ENCODE measurements at places on chromosomes 2 and 18. TPM values are rescaled to one million over a fixed set of nuclear protein-coding genes. Genes with fewer than 3 reads are reported as not detected.

- no peak for DNase-seq
These were observed 184.4 kb downstream of the FHOD3 start for GRCh38 chr18:36481935-36482334.

DNA sequence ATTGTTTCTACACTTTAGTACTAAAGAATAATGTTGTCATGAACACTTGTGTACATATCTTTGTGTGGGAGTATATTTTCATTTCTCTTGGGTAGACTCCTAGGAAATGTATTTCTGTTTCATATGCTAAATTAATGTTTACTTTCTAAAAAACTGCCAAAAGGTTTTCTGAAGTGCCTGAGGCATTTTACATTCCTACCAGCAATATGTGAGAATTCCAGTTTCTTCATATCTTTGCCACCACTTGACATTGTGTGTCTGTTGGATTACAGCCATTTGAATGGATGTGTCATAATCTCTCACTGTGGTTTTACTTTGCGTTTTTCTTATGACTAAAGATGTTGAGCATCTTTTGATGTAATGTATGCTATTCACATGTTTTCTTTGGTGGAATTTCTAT, 428.2 kb upstream of the KCNH7 start:
- DNase-seq = peak; percentile 50

DNA sequence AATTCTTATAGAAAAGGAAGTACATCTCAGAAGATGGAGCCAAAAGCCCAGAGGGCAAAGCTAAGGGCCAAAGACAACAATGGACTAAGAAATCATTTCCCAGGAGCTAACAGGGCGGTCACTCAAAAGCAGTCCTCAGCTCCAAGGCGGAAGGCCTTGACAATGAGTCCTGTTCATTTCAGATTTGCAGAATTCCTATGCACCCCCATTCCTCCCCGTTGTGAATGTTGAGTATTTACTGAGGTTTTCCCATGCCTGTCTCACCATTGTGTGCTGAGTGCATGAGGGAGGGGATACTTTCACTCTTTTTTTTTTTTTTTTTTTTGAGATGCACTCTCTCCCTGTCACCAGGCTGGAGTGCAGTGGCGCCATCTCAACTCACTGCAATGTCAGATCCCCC, 18.8 kb upstream of the DTNB start:
- DNase-seq = peak; percentile 72

DNA sequence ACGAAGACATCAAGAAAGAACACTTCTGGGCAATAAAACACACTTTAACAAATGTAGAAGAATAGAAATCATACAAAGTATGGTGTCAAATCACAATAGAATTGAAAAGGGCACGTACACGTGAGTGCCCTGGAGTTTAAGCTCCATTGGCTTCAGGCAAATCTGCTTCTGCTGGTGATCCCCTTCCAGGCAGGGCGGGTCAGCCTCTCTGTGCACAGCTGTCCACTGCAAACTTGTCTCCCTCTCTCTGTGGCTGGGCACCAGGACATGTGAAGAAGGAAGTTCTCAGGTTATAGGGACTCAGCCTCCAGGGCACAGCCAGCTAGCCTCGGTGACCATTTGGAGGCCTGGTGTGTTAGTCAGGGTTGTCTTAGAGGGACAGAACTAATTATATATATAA, 66.0 kb downstream of the ST3GAL5 start:
- DNase-seq = no peak

DNA sequence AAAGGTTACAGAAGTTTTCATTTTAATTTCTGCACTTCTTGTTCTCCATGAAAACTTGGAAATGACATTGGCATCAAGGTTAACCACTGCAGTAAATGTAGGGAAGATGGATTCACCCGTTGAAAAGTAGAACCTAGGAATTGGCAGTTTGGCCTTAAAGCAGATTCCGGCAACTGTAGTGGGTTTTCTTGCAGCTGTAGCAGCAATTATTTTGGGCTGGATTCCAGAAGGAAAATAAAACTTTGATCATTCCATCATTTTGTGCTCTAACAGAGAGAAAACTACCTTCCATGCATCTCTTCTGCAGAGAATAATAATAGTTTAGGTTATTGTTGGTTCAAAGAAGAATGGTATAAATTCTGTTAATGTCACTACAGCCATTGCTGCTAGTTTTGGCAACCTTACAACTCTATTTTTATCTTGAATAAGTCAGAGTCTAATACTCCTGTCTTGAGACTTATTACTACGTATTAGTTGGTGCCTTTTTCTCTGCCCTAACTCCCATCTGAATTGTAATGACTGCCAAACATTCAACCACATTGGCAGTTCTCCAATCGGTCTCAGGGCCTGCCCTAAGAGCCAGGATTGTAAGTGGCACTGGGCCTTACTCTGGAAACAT, 178.1 kb upstream of the PIEZO2 start:
- no peak for DNase-seq

- no peak for DNase-seq
These were observed 64.2 kb downstream of the RPL37A start for GRCh38 chr2:216562696-216563435.

GRCh38 chr2:204732019-204732418, 186.7 kb downstream of the PARD3B start:
- peak; percentile 19 for DNase-seq

DNA sequence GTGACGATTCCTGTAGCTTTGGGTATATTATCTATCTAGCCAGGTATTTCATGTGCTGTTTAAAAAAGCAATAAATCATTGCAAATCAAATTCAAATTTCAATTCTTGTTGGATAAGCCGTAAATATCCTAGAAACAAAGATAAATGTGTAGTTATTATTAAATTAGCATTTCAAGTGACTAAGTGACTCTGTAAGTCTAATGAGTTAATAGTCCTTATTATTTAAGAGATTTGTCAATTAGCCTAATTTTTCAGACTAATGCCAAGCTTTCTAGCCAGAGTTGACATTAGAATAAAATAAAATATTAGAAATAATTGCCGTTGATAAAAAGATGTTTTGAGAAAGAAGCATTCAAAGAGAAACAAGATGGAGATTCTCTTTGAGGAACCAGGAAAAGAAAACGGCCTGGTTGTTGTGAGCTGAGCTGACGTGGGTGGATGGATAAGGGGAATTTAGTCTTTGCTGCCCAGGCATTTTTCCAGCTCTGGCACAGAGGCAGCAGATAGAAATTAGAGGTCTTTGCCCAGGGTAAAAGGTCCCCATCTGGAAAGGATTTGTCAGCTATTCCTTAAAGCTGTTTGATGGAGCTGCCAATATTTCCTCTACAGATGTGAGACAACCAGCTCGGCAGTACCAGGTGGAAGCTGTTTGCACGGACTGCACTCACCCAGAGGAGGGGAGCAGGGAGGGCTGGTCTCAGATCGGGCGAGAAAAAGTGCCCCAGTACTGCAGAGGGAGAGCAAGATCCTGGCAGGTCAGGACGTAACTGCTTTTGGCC, 117.3 kb upstream of the SEC11C start:
- no peak for DNase-seq

DNA sequence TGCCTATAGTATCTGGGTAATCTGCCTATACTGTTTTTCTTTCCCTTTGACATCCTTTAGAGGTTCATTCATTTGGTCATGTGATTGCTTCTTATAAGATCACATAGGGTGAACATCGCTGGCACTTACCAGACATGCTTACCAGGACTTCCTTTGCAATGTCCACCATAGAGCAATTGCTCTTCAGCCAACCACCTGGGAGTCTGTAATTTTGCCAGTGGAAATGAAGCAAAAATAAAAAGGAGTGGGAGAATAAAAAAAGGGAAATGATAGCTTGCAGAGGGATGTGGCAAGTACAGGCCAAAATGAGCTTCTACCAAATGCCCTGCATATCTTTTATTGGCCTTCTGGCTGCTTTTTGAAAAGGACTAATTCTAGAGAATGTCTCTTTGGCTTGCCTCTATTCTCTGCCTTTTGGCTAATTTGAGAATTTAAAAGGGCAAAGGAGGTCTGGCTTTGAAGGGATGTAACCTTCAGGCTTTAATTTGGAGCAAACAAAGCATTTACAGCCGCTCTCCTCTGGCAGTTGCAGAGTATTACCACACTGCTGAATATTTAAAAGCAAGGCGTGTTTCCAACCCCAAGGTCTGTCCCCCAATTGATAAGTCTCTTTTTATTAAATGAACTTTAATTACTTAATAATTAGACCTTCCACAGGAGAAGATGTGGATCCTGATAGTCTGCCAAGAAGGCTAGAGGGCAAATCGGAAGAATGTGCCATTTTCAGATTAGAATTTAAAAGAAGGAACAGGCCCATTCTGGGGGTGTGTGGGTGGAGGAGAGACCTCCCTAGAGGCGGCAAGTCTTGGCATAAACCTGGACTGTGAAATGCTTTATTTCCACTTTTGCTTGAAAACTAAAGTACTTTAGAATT, 557.9 kb downstream of the DCC start:
- DNase-seq = no peak

- DNase-seq = peak; percentile 11
These were observed 82.9 kb downstream of the NUP35 start for GRCh38 chr2:183207110-183207509.

DNA sequence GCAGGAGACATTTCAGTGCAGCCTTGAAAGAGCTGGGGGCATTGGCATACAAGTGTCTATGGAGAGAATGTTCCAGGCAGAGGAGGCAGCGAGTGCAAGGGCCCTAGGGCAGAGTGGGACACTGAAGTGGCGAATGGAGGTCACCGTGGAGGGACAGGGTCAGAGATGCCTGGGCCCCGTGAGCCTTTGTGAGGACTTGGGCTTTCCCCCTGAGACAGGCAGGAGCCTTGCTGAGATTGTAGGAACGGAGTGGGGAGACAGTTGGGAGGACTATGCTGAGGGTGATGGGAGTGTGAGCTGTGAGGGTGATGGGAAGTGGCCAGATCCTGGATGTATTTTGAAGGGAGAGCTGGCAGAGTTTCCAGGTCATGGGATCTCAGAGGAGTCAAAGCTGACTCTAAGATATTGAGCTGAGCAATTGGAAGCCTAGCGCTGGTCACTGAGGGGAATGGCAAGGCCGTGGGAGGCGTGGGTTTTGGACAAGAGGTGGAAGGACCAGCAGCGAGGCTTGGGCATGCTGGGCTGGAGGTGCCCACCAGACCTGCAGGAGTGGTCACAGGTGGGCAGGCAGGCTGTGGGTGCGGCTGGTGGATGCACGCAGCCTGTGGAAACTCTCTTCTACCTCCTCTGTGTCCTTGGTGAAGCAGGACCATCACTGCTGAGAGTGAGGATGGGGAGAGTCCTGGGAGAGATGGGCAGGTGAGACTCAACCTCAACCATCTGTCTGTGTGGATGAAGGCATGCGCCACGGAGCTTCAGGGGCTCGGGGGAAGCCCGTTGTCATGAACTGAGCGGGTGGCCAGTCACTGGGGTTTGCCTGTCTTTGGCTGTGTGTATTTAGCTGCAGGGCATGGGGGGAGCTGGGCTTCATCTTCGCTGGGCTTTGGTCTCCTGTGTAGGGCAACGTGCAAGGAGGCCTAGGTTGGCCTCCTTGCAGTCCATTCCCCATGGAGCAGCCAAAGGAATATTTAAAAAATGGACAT, 241.2 kb upstream of the HS6ST1 start:
- DNase-seq = no peak

- DNase-seq = no peak
These were observed 218.1 kb downstream of the SP3 start for GRCh38 chr2:173747035-173747434.

DNA sequence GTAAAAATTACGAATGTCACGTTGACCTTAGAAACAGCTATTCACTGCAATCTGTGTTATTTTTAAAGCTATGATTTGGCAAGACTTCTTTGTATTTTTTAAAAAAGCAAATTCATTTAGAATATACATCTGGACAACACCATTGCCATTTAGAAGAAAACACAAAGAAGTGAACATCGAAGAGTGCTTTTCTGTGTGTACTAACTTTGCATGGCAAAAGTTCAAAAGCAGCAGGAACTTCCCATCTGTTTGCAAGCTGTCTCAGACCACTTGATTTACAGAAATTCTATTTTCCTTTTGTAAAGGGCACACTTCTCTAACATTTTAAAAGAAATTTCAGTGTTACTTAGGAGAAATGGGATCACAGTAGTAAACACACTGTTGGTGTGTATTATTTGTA, 145.9 kb downstream of the CALCRL start:
- no peak for DNase-seq

DNA sequence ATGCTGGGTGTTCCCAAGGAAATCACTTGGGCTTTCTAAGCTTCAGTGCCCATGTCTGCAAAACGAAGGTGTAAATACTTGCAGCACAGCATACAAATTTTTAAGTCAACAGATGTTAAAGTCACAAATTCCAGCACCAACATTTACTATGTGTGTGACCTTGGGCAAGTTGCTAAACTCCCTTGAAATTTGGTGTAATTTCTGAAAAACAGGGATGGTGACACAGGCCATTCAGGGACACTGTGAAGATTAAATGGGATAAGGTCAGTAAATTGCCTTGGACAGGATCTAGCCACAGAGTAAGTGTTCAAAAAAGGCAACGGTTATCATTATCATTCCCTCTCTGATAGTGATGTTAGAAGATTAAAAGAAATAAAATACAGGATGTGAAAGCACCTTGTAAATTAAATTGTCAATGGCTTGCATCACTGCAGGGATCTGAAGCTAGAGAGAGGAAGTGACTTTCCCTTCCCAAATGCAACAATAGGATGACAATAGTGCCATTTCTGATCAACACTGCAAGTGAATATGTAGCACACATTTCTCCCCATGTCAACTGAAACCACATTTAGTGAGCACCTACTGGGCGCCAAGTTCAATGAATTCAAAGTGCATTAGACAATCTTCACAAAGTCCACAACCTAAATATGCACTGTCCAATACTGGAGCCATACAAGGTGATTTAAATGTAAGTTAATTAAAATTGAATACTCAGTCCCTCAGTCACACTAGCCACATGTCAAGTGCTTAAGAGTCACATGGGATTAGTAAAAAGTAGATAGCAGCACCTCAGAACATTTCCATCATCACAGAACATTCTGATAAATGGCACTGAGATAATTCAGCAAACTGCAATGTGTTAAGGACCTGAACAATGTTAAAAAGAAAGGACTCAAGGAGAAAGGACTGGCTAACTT, 81.2 kb downstream of the STK39 start:
- no peak for DNase-seq

GRCh38 chr2:126723281-126723815, 67.4 kb downstream of the GYPC start:
- DNase-seq = no peak

DNA sequence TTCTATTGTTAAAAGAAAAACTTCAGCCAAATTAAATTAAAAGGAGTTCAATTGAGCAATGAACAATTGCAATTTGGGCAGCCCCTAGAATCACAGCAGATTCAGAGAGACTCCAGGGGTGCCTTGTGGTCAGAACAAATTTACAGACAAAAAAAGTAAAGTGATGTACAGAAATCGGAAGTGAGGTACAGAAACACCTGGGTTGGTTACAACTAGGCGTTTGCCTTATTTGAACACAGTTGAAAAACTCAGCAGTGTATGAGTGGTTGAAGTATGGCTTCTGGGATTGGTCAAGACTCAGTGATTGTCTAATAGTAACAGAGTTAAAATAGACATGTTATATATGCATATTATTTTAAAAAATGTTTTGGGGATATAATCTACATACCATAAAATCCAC, 98.5 kb upstream of the ZSWIM2 start:
- no peak for DNase-seq

Gene RFX8
- total RNA-seq = not detected

Gene KCNK3
- 28.4 TPM for total RNA-seq

Gene SERPINB12
- total RNA-seq = not detected

Gene MAP2
- total RNA-seq = 50.1 TPM

Gene NCKAP5
- total RNA-seq = 3.4 TPM

Data from Caki2 (cell line).